A549 (cell line): ENCODE measurements at places on chromosomes 5 and 9. TPM values are rescaled to one million over a fixed set of nuclear protein-coding genes. Genes with fewer than 3 reads are reported as not detected.

GRCh38 chr9:1031951-1032601 lies 18.1 kb upstream of the DMRT2 start:
- DNase-seq: no peak

DNA sequence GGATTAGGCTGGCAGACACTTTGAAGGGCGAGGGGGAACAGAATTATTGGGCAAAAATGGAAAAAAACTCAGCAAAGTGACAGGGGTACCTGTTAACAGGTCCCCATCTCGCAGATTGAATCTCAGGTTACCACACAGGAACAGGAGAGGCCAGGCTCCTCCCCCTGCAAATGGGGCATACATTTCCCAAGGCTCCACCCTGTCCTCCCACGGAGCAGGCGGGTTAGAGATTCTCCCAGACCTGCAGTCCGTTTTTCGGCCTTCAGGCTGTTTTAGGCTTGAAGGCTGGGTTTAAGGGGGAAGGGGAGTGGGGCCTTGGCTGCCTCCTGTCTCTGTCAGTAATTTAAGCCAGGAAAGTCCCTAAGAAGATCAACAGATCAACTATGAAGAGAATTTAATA lies 42.7 kb downstream of the LRRC70 start:
- no peak for DNase-seq

DNA sequence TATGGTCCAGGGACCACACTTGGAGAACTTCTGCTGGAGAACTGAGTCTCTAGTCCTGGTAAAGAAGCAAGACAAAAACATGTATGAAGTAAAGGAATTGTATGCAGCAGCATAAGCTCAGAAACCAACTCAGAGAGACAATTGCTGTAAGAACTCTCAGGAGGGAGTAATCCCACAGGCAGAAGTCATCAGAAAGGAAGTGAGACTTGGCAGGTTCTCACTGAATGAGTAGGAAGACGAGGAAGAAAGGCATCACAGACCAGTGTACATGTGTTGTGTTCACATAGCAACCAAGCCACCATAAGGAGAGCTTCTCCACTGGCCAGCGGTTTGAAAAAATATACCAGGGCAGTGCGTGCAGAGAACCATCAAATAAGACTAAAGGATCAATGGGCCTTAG lies 57.9 kb upstream of the FST start:
- DNase-seq: no peak

DNA sequence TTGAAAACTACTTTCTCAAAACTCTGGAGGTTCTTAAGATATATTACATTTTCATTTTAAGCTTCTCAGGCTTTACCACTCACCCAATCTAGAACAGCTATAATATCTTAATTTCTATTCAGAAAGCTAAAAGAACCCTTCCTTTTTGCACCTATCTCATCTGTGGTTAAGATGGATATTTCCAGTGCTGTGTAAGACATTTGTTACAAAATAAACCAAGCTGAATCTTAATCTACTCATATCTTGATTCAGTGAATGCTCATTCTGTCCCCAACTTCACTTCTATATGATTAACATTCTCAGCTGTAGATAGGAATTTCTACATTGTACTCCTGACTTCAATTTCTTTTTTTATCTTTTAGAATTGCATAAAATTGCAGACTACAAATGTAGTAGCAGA lies 15.0 kb downstream of the ABHD17B start:
- DNase-seq: no peak

DNA sequence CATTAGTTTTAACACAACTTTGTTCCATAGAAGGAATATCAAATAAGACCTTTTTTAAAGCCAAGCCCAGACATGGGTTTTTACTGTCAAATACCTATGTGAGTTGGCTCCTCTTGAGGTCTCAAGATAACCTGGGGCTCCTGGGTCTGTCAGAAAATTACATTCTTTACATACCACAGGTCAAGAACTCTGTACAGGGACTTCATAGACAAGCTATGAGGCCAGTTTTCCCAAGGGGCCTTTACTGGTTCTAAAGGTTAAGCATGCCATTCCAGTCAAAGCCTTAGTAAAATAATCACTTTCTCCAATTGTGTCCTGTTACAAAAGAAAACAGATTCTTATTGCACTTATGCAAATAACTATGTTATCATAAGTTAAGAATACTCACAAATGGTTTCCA lies 15.5 kb upstream of the SMC2 start:
- no peak for DNase-seq

DNA sequence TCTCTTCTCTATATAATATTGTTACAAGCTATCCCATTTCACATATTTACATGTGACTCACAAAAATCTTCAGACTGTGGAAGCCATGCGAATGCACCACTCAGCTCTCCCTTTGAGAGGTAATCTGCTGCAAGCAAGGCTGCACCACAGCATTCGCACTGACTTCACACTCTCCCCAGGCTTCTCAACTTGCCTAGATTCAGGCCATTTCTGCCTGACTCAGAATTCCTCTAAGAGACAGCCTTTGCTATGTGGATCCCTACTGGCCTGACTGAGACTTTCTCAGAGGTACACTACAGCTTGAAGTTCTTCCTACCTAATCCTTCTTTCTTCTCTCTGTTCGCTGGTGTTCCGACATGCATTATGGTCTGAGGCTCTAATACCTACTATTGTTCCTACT lies 21.1 kb upstream of the DMRTA1 start:
- no peak for DNase-seq

- DNase-seq: no peak
These were observed 409.6 kb upstream of the MPDZ start for GRCh38 chr9:13688990-13689600.

The HMCN2 gene
- polyA plus RNA-seq: 0.01 to 0.04 TPM in 2 of 3 replicates, not detected in the other

DNA sequence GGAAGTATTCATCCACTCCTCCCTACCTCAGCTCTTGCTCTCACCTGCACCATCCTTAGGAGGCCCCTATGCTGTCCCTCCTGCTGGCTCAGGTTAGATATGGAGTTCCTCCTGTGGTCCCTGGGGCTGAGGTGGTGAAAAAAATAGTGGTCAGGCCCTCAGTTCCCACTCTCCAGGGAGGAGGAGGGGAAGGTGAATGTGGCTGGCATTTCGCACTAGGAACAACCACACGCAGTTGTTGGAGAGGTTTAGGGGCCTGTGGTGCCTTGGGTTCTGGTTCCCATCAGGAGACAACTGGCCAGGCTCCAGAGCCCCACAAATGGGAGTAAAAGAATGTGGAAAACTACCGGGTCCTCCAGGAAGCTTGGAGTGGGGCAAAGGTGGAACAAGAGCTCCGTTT lies 81.7 kb upstream of the HSPA9 start:
- DNase-seq: no peak

- DNase-seq: no peak
These were observed 14.6 kb upstream of the BTF3 start for GRCh38 chr5:73483676-73484075.

The CCT5 gene
- polyA plus RNA-seq: 809 to 979 TPM (median 858 TPM) in 3 replicates

DNA sequence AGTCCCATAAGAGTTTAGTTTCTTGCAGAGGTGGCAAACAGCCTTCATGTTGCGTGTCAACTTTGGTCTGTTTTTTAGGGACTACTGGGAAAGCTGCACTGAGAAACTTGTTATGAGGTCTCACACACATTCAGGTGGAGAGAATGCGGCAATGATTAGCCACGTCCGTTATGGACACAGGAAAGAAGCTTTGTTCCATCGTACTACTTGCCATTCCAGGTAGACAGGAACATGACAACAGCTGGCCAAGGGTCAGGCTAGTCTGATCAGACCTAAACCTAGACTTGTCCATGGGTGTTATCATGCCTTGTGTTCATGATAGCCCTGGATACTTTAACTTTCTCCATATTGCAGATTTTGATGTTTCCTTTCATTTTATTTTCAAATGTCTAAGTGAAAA lies 113.2 kb downstream of the ZNF608 start:
- no peak for DNase-seq

- no peak for DNase-seq
These were observed 382.7 kb downstream of the ENC1 start for GRCh38 chr5:74257645-74258313.

GRCh38 chr9:97987487-97987886 lies 4.3 kb downstream of the ANP32B start:
- DNase-seq: no peak

GRCh38 chr5:6875376-6875775 lies 162.1 kb downstream of the TENT4A start:
- no peak for DNase-seq

GRCh38 chr9:20321423-20322082 lies 300.7 kb downstream of the MLLT3 start:
- no peak for DNase-seq

The IL13 gene
- 0.08 to 0.13 TPM in 2 of 3 replicates, not detected in the other for polyA plus RNA-seq

GRCh38 chr5:75961818-75962217 lies 121.4 kb upstream of the SV2C start:
- no peak for DNase-seq

DNA sequence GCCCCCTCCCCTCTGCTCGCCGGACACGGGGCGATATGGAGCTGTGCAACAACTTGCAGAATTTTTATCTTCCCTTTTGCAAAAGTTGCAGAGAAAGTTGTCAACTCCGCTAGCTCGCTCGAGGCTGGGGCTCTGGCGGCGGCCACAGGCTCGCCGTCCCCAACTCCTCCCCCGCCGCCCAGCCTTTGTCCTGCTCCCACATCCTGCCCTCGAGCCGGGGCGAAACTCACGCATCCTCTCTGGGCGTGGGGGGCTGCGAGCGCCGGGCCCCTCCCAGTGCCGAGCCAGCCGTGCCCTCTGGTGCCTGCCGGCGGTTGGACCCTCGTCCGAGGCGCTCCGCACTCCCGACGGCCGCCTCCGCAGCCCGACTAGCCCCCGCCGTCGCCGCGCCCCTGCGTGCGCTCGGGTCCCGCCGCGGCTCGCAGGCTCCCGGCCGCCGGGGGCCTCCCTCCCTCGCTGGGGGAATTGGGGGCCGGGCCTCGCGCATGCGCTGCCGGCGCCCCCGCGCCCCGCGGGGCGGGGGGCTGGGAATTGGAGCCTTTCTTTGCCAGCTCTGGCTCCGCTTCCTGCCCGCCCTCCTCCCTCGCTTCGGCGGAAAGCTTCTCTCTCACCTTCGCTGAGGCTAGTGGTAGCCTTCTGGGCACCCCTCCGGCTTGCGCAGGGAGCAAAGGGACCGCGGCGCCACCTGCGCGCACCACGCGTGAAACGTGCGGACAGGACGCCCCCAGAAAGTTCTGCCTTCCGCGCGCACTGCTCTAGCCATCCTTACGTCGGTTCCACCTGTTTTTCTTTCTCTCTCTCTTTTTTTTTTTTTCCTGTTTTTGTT lies at the start of gene CCNJL:
Gene CCNJL (minus strand): TSS at position 431 of the 826 bp plus-strand sequence. CDS start 641 bp downstream, outside the sequence.
- DNase-seq: peak; percentile 62

DNA sequence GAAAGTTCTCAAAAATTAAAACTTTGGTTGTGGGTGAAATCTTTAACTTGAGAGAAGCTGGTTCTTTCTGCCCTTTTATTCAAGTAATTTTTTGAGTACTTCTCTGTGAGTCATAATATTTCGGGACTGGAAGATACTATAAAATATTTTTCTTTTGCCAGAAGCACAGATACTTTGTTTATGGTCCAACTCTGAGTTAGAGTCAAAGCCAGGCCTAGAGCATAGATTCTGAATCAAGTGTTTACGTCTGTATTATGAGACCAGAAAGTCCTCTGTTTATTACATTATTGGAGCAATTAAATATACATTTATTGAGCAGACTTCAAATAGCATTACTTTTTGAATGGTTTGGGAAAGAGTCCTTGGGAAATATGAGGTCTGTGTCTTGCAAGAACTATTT lies 187.9 kb downstream of the FER start:
- DNase-seq: no peak
